Hematopoietic multipotent progenitor cell treated with erythropoietin and hydrocortisone succinate and interleukin-3 and kit ligand, for 6 days (in vitro differentiated cells): ENCODE measurements at places on chromosomes 5 and 9.

GRCh38 chr9:95991326-95991725, 115.8 kb downstream of the ERCC6L2 start:
- no peak for DNase-seq

- no peak for DNase-seq
Measured at GRCh38 chr9:114913656-114914055, 16.7 kb downstream of the TNFSF8 start.

DNA sequence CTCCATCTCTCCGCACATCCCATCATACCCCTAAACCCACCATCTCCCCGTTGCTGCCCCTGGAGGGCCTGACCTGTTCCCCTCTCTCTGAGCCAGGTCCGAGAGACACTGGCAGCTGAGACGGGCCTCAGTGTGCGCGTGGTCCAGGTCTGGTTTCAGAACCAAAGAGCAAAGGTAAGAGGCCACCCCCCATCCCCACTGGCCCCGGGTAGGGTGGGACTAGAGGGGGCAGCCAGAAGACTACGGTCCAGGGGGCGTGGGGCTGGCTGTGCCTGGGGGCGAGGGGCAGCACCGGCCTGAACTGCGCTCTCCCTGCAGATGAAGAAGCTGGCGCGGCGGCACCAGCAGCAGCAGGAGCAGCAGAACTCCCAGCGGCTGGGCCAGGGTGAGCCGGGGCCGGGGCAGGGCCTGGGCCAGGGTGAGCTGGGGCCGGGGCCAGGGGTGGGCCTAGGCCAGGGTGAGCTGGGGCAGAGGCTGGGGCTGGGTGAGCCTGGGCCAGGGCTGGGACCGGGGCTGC, 79.8 kb downstream of the LMX1B start:
- no peak for DNase-seq

DNA sequence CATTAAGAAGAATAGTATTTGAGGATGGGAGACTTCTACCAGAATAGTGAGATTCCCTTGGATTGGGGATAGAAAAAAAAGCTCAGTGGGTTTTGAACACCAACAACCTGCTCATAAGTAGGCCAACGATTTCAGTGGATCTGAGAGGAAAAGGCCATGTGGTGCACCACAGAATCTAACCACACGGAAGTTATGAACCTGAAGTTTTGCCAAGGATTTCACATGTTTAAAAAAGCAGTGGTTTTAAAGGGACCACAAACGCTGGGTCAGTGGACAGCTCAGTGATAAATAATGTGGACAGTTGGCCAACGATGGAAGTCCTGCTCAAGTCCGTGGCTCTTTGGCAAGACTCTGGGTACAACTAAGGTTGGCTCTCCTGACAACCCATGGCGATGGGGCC, 107.2 kb upstream of the TXNDC8 start:
- no peak for DNase-seq

DNA sequence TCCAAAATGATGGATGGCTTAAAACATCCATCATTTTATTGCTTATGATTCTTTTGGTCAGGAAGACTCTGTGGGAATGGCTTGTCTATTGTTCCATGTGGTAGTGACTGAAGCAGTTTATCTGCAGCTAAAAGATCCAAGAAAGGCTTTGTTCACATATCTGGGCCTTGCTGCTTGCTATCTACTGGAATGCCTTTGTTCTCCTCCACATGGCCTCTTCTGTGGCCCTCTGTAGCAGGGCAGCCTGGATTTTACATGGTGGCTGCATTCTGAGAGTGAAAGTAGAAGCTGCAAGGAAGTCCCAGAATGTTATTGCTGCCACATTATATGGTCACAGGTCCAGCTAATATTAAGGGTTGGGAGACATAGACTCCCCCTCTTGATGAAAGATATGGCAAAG, 35.1 kb downstream of the DMXL1 start:
- no peak for DNase-seq

- DNase-seq, result no peak
Measured at GRCh38 chr9:98191181-98191608, 1.2 kb downstream of the CORO2A start.

GRCh38 chr5:78690253-78690972, 41.8 kb upstream of the LHFPL2 start:
- no peak for DNase-seq

GRCh38 chr5:65801352-65801783, 79.4 kb downstream of the NLN start:
- DNase-seq, result no peak

DNA sequence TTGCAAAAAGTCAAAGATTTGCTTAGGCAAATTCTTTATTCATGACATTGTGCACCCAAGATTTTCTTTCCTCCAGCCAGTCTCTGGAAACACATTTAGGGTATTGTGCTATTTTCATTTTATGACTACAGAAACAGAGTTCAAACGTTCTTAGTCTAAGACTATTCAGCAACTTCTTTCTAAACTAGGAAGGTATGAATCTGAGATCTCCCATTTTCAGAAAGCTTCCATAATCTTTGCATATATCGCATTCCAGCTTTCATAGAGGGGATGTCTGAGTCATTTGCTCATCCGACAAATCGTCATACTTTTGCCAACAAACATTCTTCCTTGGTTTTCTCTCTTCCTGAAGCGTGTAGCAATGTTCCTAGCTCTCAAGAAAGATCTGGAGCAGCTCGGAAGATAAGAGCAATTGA, 1.6 kb upstream of the PAPPA start:
- DNase-seq, result no peak

GRCh38 chr5:110815916-110816605, 77.3 kb downstream of the SLC25A46 start:
- DNase-seq, result no peak
